ENCODE measurements at places on chromosomes 3 and 15. TPM values are rescaled to one million over a fixed set of nuclear protein-coding genes. Genes with fewer than 3 reads are reported as not detected.

GRCh38 chr15:98948941-98949340 lies 58.7 kb downstream of the PGPEP1L start:
- no peak for DNase-seq

DNA sequence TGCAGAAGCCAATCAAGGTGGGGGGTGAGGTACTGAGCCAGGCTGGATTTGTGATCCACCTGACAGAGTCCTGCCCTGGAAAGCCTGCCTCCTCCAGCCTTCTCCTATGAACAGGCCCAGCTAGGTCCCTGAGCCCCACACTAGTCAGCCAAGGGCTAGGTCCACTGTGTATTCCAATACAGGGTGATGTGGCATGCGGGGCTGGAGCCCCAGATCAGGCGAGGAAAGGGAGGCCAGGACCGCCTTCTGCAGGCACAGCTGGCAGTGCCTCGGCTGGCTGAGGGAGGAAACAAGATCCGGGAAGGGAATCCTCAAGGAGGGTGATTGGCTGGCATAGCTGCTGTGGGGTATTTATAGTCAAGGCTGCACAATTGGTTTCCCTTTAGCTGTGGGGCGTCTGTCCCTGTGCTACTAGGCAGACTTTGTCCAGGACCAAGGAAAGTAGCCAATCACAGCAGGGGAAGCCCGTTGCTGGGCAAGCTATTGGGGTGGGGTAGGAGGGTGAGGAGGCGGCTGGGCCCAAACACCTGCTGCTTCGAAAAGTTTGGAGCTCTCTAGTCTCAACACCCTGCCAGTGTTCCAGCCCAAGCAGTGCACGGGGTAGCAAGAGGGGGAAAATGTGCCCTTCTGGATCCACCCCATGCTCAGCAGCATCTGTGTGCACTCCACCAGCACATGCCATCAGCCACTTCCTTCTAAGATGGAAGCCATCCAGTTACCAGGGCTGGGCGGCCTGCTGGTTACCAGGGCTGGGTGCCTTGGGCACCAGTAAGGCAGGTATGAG lies 5.9 kb downstream of the KY start:
- no peak for DNase-seq

DNA sequence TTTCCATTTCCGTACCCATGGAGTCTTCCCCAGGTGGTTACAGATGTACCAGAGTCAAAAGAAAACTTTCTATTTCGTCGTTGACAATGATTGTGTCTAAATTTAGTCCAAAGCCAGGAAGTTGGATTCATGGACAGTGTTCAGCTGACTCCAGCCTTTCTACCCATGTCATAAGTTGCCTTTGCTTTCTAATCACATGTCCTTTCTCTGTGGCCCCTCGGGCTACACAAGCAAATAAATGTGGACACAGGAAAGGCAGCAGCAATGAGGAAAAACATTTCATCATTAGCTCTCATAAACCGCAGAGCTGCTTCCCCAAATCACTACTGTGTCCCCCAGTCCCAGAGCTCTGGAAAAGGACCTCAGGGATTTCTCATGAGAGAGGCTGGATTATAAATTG lies 82.0 kb downstream of the USF3 start:
- no peak for DNase-seq

GRCh38 chr15:94582368-94582767 lies 351.0 kb downstream of the MCTP2 start:
- DNase-seq = peak; percentile 46

DNA sequence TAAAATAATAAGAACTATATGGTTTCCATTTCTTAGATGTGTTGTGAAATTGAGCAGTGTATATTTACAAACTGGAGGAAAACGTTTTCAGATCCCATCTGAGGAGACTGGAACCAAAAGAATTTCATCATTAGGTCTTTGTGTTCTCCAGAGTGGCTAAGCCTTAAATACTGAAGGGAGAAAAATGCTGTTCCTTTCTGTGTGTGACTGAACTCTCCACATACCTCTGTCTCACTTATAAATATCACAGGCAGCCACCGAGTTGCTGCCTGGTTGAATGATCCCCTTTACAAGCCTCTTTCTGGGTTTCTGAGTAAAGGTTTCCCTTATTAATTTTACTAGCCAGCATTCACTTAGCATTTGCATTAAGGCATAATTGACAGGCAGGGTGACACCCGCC lies 913.9 kb upstream of the NR2F2 start:
- no peak for DNase-seq

GRCh38 chr3:57026944-57027343 lies 33.5 kb upstream of the SPATA12 start:
- DNase-seq = no peak

GRCh38 chr3:4977853-4978203 lies 1.4 kb upstream of the BHLHE40 start:
- DNase-seq = no peak

- DNase-seq = no peak
These were observed 679.8 kb upstream of the NECTIN3 start for GRCh38 chr3:110391640-110392395.

DNA sequence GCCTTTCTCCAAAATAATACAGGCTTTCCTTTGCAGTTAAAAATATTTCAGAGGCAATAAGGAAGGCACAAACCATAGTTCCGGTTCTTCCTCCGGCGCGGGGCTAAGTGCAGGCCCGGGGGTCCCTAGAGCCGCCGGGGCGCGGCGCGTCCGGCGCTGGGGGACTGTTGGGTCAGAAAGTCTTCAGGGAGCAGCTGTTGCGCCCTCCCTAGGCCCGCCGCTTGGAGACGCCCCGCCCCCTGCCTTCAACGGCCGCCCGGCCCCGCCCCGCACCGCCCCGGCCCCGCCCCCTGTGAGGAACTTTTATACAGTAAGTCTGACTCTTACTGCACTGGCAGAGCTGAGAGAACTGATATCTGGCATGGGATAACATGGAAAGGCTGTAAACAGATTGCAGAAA lies 283.1 kb upstream of the ARL6 start:
- no peak for DNase-seq

GRCh38 chr3:186544281-186544680 lies at the start of gene CRYGS:
Gene CRYGS, minus strand, starts transcription at chr3:186544380. Its CDS starts 54 bp downstream, at chr3:186544326.
- no peak for DNase-seq

GRCh38 chr15:39132954-39133600 lies 447.8 kb upstream of the THBS1 start:
- DNase-seq = no peak

GRCh38 chr3:49294343-49294742 lies 17.3 kb upstream of the C3orf62 start:
- DNase-seq = no peak

DNA sequence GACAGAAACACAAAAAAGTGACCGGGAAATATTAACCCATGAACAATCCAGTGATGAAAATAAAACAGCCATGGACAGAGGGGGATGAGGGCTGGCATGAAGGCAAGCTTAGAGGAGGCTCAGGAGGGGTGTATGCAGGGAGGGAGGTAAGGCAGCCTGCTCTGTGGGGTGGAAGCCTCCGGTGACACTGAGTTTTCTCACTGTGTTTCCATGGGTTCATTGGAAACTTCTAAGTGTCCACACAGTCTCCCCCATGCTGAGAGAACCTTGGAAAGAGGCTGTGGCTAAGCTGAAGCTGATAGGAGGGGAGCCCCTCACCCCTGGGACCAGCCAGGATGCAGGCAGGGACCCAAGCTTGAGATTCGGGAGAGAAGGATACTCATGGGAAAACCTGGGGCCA lies 6.8 kb upstream of the SKOR1 start:
- no peak for DNase-seq

DNA sequence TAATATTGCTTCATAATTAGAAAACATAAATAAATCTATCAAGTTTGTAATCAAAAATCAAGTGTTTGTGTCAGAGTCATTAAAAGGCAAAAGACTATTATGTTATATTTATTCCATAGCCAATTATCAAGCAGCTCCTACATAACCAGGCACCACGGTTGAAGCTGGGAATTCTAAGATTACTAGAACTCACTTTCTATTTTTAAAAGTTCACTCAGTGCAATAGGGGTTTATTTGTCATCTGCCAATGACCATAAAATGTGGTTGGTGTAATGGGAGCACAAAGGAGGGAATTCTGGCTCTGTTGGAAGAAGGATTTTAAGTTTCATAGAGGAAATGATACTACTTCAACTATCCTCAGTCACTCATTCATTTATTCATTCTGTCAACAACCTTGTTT lies 57.7 kb downstream of the TRIM69 start:
- DNase-seq = no peak

DNA sequence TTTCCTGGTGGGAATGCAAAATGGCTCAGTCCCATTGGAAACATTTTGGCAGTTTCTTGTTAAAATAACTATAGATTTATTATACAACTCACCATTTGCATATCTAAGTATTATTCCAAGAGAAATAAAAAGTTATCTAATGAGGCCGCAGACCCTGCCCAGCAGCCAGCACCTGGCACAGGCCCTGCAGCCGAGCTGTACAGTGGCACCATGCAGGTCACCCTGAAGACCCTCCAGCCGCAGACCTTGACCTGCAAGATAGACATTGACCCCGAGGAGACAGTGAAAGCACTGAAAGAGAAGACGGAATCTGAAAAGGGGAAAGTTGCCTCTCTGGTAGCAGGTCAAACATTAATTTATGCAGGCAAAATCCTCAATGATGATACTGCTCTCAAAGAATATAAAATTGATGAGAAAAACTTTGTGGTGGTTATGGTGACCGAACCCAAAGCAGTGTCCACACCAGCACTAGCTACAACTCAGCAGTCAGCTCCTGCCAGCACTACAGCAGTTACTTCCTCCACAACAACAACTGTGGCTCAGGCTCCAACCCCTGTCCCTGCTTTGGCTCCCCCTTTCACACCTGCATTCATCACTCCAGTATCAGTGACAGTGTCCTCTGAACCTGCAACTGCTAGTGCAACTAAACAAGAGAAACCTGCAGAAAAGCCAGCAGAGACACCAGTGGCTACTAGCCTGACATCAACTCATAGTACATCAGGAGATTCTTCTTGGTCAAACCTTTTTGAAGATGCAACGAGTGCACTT lies 113.5 kb upstream of the SATB1 start:
- no peak for DNase-seq

- no peak for DNase-seq
These were observed 45.4 kb downstream of the MAGI1 start for GRCh38 chr3:65993134-65993900.

DNA sequence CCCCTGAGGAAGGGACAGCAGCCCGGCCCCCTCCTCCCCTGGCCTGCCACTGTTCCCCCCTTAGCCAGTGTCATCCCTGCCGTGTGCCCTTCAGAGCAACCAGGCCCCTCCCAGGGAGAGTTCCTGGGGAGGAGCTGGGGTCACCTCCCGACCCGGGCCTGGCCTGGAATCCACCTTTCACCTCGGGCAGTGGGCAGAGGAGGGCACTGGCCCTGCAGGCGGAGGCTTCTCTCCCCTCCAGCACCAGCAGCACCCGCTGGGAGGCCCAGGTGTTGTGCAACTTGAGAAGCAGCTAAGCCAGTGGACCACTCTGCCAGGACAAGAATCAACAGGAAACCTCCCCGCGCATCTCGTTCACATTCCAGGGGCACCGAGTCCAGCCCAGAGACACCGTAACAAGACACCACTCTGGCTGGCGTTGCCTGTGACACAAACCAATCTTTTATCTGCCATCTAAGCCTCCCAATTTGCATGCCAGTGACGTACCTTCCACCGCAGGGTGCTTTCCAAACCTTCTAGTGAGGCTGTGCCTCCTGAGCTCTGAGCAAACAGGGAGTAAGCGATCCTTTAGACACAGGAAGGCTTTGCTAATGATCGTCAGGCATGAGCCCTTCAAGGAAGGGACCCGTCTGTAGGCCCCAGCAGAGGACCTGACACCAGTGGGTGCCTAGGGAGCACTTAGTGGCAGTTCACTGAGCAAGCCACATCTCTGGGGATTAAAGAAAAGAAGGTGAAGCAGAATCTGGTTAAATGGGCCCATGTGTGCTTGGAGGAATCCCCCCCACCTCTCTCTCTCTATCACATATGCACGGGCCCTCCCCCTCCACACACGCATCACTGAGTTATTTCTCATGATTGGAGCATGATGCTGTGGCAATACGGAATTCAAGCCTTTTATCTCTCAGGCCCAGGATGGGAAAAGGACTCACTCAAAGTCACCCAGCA lies 98.9 kb upstream of the TLE3 start:
- DNase-seq = peak; percentile 65

- no peak for DNase-seq
These were observed 17.8 kb upstream of the FGF12 start for GRCh38 chr3:192745150-192745549.

DNA sequence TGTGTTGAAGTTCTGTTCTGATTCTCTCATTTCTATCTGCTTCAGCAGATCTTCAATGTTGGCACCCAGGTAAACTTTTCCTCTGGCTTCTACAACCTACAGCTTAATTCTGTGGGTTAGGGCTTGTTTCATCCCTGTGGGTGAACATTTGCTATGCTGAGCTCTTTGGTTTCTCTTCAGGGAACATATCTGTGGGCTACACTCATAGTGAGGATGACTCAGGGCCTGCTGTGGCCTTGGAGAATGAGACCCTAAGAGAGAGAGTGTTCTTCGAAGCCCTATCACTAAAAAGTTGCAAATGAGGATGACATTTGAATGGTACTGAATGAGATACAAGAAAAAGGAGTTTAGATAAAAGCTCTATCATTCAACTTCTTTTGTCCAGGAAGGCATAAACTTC lies 346.2 kb upstream of the CBLB start:
- no peak for DNase-seq

GRCh38 chr15:63296195-63296594 lies 18.8 kb downstream of the APH1B start:
- DNase-seq = no peak

DNA sequence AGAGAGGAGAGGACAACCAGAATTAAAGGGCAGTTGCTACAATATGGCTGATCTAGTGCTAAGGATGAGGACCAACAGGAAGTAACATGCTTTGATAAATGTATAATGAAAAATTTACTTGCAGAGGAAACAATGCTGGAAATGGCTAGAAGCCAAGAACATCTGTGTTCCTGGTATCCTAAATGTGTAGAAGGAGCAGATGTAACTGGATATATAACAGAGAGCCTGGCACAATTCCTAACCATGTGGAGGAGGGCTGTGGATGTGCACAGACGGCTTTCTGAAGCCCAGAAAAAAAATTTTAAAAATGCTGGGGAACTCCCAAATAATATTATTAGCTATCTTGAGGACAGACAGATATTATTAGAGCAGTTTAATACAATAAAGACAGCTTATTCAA lies 159.4 kb upstream of the GBE1 start:
- no peak for DNase-seq

- DNase-seq = no peak
These were observed 261.4 kb downstream of the EPHA3 start for GRCh38 chr3:89368846-89369245.

GRCh38 chr3:50320853-50321335 lies 1.7 kb downstream of the HYAL2 start:
- no peak for DNase-seq

- no peak for DNase-seq
These were observed 52.7 kb upstream of the CMC1 start for GRCh38 chr3:28188686-28189085.

The ACP3 gene
- polyA plus RNA-seq = 67.5 TPM

The SLC38A3 gene
- polyA plus RNA-seq = 7.5 TPM

The SLITRK3 gene
- 0.35 TPM for polyA plus RNA-seq

The PDCD6IP gene
- 152 TPM for polyA plus RNA-seq

The SMCO1 gene
- polyA plus RNA-seq = not detected

The DNASE1L3 gene
- polyA plus RNA-seq = 14.7 TPM

The MYZAP gene
- polyA plus RNA-seq = 4.4 TPM

The MAGEL2 gene
- 5.6 TPM for polyA plus RNA-seq

The FBXO40 gene
- polyA plus RNA-seq = 0.02 TPM

Data from left renal cortex interstitium (tissue), 4 donors.